ENCODE measurements at places on chromosomes 4 and X. TPM values are rescaled to one million over a fixed set of nuclear protein-coding genes. Genes with fewer than 3 reads are reported as not detected.

SORCS2 gene
- 8.1 TPM for total RNA-seq

CXCL3 gene
- total RNA-seq = not detected

HSFX2 gene
- total RNA-seq = 1.9 TPM

SNCA gene
- 69.5 TPM for total RNA-seq

SRPX gene
- total RNA-seq = 0.31 TPM

DNAAF6 gene
- not detected for total RNA-seq

SHROOM2 gene
- total RNA-seq = 21.9 TPM

ODAM gene
- not detected for total RNA-seq

GRIA3 gene
- 101 TPM for total RNA-seq

FRG2 gene
- total RNA-seq = not detected

RBM3 gene
- total RNA-seq = 153 TPM

PLXNA3 gene
- 53.2 TPM for total RNA-seq

MANBA gene
- total RNA-seq = 39.4 TPM

MEPE gene
- total RNA-seq = not detected

AKAP14 gene
- total RNA-seq = not detected

PRR32 gene
- total RNA-seq = not detected

GAGE12F gene
- not detected for total RNA-seq

FAM149A gene
- 39.8 TPM for total RNA-seq

PDGFC gene
- total RNA-seq = 36.0 TPM

GK2 gene
- total RNA-seq = not detected

FAM47A gene
- not detected for total RNA-seq

SH3RF1 gene
- 12.8 TPM for total RNA-seq

SPRY1 gene
- total RNA-seq = 14.4 TPM

AMER1 gene
- 14.4 TPM for total RNA-seq

P2RY10 gene
- not detected for total RNA-seq

NEUROG2 gene
- total RNA-seq = 13.1 TPM

AMOT gene
- total RNA-seq = 18.8 TPM

ALAS2 gene
- total RNA-seq = 16.0 TPM

HSFX3 gene
- total RNA-seq = not detected

STPG2 gene
- 4.1 TPM for total RNA-seq

PABPC4L gene
- 0.94 TPM for total RNA-seq

HGFAC gene
- total RNA-seq = 8.8 TPM

TMEM144 gene
- total RNA-seq = 4.4 TPM

DAPP1 gene
- 0.31 TPM for total RNA-seq

SLIT2 gene
- 17.2 TPM for total RNA-seq

CXCL11 gene
- total RNA-seq = not detected

GLOD5 gene
- not detected for total RNA-seq

TMSB15A gene
- 163 TPM for total RNA-seq

PPP3CA gene
- total RNA-seq = 103 TPM

LAP3 gene
- 44.8 TPM for total RNA-seq

TMEM31 gene
- total RNA-seq = not detected

REELD1 gene
- total RNA-seq = not detected

RBM46 gene
- not detected for total RNA-seq

ATP10D gene
- total RNA-seq = 14.1 TPM

TGIF2LX gene
- not detected for total RNA-seq

XPNPEP2 gene
- not detected for total RNA-seq

All from parietal lobe (tissue), 2 donors.